ENCODE measurements at places on chromosomes 1 and 21.

GRCh38 chr1:65255656-65256050 lies 53.7 kb upstream of the DNAJC6 start:
- no peak for DNase-seq

- no peak for DNase-seq
Observed at GRCh38 chr1:951364-951763, 7.7 kb downstream of the NOC2L start.

GRCh38 chr1:172895761-172896160 lies 155.0 kb downstream of the TNFSF18 start:
- no peak for DNase-seq

GRCh38 chr1:205791568-205792180 lies 16.4 kb upstream of the RAB29 start:
- DNase-seq: peak; percentile 64

GRCh38 chr1:228146417-228147150 lies 3.1 kb upstream of the GJC2 start:
- no peak for DNase-seq

- DNase-seq: peak; percentile 79
Observed at GRCh38 chr1:172658871-172659453, at the start of gene FASLG. FASLG (plus strand) TSS chr1:172659103; CDS start chr1:172659202, 99 bp downstream.

DNA sequence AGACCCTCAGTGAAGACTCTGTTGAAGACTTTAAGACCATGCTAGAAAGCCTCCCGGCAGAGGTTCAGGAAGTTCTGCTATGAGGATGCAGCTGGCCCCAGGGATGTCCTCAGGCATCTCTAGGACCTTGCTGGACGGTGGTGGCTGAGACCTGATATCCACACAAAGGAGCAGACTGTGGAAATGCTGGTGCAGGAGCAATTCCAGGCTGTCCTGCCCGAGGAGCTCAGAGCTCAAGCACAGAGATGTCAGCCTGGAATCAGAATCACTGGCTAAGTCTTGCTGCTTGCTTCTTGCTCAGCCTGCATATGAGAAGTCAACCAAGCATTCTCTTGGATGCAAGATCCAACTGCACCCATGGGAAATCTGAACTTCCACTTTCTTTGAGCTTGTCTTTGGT lies 22.0 kb upstream of the CDC42 start:
- DNase-seq: no peak

- DNase-seq: no peak
Observed at GRCh38 chr1:107228704-107229371, 88.0 kb downstream of the NTNG1 start.

DNA sequence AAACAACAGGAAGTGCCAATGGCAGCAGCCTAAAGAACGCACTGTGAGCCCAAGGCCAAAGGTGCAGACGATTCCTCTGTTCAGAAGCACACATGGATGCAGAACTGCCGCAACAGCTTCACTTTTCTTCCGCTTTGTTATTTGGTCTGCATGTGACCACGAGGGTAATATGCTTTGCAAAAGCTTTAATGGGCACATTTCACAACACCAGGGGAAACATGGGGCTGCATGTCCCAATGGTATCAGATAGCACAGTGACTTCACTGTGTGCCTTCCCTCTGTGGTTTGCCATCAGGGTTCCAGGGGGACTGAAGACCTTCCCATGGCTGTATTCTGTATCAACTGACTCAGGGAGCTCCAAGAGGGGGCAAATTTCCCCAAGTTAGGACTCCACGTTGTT lies 28.3 kb downstream of the THAP3 start:
- no peak for DNase-seq

GRCh38 chr1:223153177-223154119 lies 10.4 kb upstream of the TLR5 start:
- peak; percentile 19 for DNase-seq

GRCh38 chr1:68085752-68086151 lies 35.3 kb upstream of the DIRAS3 start:
- no peak for DNase-seq

DNA sequence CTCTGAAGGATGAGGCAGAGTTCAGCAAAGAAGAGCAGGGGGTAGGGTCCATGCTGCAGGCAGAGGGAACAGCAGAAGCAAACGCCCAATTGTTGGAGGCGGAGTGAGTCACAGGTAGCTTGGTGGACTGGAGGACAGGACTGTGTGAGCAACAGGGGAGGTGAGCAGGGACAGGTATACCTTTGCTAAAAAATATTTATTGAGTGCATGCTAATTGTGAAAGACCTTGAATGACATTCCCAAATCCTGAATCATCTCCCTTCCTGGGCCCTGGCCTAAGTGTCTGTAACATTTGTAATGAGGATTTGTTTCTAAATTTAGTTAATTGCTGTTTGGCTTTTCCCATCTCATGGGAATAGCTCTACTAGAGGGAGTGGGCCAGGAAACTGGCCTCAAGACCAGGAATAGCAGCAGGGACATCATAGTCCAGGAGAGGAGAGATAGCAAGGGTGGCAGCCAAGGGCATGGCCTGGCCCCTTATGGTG lies 123.7 kb downstream of the FOXD2 start:
- DNase-seq: no peak

GRCh38 chr1:153763365-153764225 lies 11.6 kb upstream of the SLC27A3 start:
- no peak for DNase-seq

DNA sequence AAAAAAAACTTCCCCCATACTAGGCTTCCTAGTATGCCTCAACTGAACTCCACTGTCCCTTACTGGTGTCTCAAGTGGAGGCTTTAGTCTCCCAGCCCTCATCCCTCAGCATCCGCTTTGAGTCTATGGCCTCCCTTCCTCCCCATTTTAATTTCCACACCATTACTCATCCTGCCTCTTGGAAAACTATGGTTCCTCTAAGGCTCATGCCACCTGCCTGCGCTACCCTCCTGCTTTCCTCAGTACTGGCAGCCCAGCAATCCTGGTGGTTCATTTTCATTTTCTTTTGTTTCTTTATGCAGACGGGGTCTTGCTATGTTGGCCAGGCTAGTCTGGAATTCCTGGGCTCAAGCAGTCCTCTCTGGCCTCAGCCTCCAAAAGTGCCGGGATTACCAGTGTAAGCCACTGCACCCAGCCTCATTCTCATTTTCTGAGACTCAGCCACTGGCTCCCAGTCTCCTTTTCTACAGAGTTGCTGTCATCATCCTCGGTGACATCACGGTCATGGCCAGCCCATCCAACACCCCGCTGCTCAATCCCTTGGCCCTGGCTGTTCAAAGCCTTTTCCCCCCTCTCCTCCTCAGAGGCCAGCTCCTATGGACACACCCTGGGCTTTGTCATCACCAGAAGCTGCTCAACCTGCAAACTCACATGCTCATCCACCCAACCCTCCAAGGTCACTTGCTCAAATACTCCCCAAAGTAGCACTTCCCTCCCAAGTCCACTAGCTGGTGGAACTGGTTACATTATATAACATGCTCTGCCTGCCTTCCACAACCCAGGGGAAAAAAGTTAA lies 2.3 kb upstream of the PMVK start:
- no peak for DNase-seq

DNA sequence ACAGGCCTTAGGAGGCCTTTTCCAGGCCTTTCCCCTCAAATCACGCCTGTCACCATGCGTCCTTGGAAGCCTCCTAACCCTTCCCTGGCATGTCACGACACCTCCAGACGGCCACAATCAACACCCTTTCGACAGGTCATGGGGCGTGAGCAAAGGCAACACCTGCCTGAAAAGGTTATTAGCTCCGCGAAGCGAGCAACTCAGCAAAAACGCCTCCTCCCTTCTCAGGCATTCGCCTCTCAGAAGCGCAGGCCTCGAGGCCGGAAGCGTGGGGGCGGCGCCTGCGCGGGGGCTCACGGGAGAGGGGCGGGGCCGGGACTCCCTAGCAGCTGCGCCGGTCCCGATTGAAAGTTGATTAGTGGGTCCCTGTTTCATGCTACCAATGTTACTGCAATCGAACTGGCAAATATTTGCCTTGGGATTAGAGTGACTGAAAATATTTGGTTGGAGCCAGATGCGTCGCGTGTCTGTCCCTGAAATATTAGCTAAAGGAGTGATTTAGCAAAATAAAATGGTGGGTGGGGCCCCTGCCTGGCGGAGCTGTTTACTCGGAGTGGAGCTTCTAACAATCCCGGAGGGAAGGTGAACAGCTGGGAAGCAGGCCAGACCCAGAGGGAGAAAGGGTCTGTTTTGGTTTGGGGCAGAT lies 44.9 kb downstream of the GFI1 start:
- no peak for DNase-seq

DNA sequence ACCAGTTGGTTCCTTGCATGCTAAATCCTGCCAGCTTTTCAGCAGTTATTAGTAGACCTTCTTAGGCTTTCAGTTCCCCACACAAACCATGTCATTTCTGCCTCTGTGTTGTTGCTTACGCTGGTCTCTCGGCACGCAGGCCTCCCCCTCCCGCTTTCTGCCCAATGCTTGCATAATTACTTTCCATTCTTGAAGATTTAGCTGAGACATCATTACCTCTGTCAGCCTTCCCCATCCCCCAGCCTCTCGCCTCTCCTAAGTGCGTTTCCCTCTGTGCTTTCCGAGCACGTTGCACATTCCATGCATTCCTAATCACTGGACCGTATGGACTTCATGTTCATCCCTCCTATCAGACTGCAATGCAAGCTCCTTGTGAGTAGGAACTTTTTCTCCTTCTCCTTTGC lies 26.8 kb downstream of the TSHB start:
- DNase-seq: no peak

DNA sequence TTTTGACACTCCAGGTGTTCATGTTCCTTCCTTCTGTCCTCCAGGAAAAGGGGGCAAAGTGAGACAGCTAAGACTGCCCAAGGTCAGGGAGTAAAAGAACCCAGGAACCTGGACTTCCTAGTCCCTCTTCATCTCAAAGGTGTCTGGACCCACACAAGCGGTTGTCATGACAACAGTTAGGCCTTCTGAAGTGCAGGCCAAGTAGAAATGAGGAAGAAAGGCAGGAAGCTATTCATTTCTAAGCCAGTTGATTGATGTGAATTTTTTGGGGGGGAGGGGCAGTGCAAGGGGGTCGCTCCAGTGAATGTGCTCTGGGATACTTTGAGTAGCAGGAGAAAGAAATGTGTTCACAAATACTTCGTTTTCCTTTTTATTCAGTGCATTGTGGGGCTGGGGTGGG lies 114.3 kb downstream of the NAV1 start:
- no peak for DNase-seq

DNA sequence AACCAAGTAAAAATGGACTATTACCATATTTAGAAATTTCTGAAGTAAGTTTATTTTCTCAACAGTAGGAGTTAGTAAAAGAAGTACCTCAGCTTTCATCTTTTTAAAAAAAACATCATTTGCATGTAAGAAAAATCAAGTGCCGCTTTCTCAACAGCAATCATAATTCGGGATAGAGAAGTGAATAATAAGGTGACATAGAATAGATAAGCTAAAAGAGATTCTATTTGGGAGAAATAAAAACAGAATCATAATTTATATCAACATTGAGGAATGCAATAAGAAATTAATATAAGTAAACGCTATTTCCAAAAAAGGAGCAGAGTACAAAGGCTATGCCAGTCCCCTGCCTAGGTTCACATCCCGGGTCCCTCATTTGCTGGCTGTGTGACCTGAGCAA lies 330.9 kb upstream of the GREM2 start:
- no peak for DNase-seq

GRCh38 chr1:245932302-245932972 lies 574.6 kb downstream of the SMYD3 start:
- no peak for DNase-seq

GRCh38 chr1:178577882-178578281 lies 65.0 kb downstream of the TEX35 start:
- DNase-seq: no peak

- no peak for DNase-seq
Observed at GRCh38 chr1:115432061-115432460, 94.0 kb upstream of the NGF start.

- no peak for DNase-seq
Observed at GRCh38 chr21:36717976-36718375, 19.1 kb downstream of the SIM2 start.
